B cell (primary cell): ENCODE measurements at places on chromosomes 7 and 10.

- DNase-seq, result no peak
Observed at GRCh38 chr7:98090116-98090515, 16.5 kb upstream of the LMTK2 start.

DNA sequence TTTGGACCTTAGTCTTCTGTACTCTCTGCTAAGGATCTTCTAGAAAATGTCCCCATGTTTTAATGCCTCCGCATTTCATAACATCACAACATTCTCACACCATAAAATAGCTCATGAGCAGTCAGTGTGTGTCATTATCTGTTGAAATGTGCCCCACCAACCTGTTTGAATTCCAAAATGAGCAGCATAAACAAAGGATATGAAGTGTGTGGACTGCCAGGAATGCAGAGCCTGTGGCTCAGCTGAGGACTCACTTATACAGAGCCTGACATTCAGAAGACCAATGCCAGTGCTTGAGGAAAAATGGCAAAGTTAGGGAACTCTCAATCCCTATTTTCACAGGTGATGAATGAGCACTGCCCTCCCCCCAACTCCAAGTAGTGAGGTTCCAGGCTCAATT lies 621.4 kb downstream of the POM121L12 start:
- DNase-seq, result no peak

- DNase-seq, result no peak
Observed at GRCh38 chr10:80410578-80411145, 2.3 kb downstream of the PRXL2A start.

- peak; percentile 56 for DNase-seq
Observed at GRCh38 chr10:6071181-6072175, 9.3 kb upstream of the IL2RA start.

GRCh38 chr10:88499569-88500470 lies 83.3 kb downstream of the RNLS start:
- no peak for DNase-seq

DNA sequence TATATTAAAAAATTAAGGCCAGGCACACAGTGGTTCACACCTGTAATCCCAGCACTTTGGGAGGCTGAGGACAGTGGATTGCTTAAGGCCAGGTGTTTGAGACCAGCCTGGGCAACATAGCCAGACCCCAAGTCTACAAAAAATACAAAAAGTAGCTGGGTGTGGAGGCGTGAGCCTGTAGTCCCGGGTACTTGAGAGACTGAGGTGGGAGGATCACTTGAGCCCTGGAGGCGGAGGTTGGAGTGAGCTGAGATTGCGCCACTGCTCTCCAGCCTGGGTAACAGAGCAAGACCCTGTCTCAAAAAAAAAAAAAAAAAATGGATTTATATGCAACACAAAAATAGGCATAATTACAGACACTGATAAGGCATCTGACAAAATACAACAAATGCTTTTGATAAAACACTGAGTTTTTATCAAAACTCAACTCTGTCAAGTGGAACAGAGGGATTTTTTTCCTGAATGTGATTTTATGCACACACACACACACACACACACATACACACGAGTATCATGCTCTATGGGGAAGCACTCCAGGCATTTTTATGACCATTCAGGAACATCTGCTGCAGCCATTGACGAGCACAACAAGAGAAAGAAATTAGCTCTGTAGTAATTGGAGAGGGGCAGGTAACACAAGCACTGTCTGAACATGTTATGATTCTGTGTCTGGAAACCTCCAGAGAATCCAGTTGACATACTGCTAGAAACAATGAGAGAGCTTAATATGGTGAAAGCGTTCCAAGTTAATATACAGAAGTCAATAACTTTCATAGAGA lies 193.1 kb downstream of the WDR37 start:
- DNase-seq, result no peak

DNA sequence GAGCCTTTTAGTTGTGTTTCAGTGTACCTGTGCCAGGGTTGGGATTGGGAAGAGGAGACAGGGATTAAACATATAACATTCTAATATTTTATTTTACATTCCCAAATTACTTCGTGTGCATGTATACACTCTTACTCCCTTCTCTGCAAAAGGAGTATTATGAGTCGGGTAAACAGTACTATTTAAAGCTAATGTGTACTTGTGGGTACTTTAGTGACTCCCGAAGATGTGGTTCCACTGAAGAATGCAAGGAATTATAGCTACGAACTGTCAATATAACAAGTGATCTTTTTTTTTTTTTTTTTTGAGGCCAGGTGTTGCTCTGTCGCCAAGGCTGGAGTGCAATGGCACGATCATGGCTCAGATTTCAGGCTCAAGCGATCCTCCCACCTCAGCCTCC lies 122.6 kb upstream of the RPA3 start:
- no peak for DNase-seq

- DNase-seq, result no peak
Observed at GRCh38 chr7:37095122-37095521, 353.5 kb downstream of the ELMO1 start.

- no peak for DNase-seq
Observed at GRCh38 chr10:12181065-12181775, 14.5 kb downstream of the NUDT5 start.

DNA sequence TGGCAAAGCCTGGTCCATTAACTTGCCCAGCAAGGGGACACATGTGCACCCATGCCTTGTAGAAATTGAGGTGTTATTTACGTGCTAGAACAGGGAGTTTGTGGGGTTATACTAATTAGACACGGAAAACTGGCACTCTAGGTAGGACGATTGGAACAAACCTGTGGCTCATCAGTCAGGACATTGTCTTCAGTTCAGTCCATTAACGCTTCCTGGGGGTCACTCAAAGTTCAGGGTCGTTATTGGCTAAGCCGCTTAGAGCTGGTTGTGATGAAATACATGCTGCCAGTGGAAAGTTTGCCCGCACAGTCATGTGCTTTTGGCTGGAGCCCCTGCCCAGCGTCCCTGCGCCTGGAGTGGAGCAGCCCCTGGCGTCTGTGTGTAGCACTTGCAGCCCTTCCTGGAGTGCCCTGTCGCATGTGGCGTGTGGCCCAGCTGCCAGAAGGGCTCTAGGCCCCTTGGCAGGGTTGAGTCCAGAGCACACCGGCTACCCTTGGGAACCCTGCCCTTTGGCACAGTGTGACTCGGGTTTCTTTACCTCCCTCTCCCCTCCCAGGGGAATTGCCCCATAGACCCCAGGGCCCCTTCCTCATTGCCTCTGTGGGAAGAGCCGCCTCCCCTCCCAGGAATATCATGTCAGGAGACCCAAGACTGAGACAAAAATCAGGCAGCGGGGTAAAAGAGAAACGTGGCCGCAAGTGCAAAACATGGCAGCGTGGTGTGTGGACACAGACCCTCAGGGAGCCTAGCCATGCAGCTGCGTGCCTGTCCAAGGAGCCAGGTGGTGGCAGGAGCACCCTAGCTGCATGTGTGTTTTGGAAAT lies 9.8 kb downstream of the ZNF775 start:
- DNase-seq, result no peak

DNA sequence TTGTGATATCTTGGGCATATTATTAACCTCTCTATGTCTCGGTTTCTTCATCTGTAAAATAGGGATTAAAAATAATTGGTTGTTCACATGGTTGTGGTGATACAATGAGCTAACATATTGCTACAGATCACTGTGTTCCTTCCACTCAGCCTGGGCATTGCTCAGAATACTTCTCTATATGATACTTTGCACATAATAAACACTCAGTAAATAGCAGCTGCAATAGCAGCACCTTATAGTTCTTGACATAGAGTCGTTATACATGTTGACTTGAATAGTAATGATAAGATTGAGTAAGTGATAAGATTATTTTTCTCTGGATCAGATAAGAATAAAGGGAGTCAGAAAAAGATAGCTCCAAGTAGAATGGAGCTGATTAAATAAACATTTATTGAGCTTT lies 42.3 kb downstream of the PTTG1IP2 start:
- no peak for DNase-seq

GRCh38 chr7:4700577-4701235 lies 18.6 kb downstream of the FOXK1 start:
- DNase-seq, result no peak

DNA sequence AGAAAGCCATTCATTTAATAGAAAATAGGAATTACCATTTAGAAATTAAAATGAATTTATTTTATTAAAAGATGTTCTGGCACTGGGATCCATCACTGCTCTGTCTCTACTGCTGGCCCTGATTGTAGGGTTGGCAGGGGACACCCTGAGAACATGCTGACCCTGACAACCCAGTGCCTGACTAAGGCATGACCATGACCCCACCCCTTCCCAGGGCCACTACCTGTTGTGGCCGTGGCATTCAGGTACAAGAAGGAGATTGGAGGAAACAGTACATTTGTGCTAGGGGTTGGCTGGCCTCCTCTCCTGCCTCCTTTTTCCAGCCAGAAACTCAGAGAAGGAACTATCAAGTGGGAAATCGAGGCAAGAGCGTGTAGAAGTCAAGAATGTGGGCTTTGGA lies 197.0 kb upstream of the ZMIZ1 start:
- DNase-seq, result no peak

- no peak for DNase-seq
Observed at GRCh38 chr7:69002416-69002815, 595.9 kb upstream of the AUTS2 start.

DNA sequence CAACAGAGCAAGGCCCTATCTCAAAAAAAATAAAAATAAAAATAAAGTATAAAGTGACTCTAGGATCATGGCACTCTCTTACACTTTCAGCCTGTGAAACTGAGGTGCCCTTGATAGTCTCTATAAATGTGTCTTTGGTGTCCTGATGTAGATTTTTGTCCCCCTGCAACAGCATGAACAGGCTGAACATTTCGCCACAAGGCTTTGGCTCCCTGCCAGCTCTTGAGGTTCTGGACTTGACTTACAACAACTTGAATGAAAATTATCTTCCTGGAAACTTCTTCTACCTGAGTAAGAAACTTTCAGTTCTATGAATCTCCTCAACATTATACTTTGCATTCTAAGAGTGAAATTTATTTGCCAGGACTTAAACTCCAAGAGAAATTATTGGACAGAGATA lies 48.1 kb upstream of the BMS1 start:
- DNase-seq, result no peak

GRCh38 chr7:95963446-95963990 lies 191.2 kb downstream of the DYNC1I1 start:
- no peak for DNase-seq

- no peak for DNase-seq
Observed at GRCh38 chr10:75655791-75656451, 224.5 kb downstream of the LRMDA start.

DNA sequence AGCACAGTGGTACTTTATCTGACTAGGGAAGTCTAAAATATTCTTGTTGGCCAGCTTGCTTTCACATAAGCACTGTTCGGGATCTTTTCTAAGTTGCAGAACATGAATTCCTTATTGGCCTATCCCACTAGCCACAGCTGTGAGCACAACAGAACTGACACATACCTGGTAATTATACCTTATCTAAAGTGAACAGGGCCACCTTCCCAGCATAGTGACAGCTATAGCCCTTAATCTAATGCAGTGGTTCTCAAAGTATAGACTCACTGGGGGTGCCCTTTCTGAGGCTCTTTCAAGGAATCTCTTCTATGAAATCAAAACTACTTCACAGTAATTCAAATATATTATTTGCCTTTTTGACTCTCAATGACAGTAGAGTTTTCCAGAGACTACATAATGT lies 184.7 kb upstream of the KAT6B start:
- no peak for DNase-seq

GRCh38 chr10:87000491-87000890 lies 19.6 kb upstream of the FAM25A start:
- no peak for DNase-seq

GRCh38 chr10:125694883-125695282 lies 11.9 kb upstream of the TEX36 start:
- DNase-seq, result no peak

- DNase-seq, result no peak
Observed at GRCh38 chr10:131693766-131694165, 207.0 kb upstream of the PPP2R2D start.

GRCh38 chr10:120460776-120461175 lies 3.7 kb downstream of the PLPP4 start:
- no peak for DNase-seq

- DNase-seq, result no peak
Observed at GRCh38 chr7:83065714-83066113, 97.0 kb downstream of the PCLO start.

DNA sequence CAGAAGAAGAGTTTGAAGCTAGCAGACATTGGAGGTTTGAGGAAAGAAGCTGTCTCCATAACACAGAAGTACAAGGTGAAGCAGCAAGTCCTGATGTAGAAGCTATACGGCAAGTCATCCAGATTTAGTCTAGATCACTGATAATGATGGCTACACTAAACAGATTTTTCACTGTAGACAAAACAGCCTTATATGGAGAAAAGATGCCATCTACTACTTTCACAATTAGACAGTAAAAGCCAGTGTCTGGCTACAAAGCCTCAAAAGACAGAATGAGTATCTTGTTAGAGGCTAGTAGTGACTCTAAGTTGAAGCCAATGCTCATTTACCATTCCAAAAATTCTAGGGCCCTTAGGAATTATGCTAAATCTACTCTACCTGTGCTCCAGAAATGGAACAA lies 85.1 kb downstream of the SNX13 start:
- DNase-seq, result no peak

DNA sequence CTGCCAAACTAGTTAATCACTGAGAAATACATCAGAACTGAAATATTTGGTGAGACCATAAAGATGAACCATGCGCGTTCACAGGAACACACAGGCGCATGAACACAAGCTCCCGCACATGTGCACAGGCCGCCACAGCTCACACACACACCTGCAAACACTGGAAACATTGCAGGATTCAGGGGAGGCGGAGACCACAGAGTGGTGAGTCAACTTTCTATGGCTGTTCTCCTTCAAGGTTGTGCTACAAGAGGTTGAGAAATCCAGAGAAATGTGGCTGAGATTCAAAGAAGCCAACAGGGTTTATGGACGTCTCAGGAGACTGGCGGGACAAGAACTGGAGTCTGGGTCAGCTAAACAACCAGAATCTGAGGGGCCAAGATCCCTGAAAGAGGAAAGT lies 17.8 kb downstream of the ESYT2 start:
- no peak for DNase-seq

GRCh38 chr10:1687190-1687589 lies 50.1 kb downstream of the ADARB2 start:
- no peak for DNase-seq

- DNase-seq, result no peak
Observed at GRCh38 chr10:124198125-124198501, 104.7 kb upstream of the CHST15 start.

- peak; percentile 47 for DNase-seq
Observed at GRCh38 chr10:35451151-35452016, 115.1 kb downstream of the CCNY start.

GRCh38 chr7:43522406-43523156 lies 60.3 kb upstream of the STK17A start:
- DNase-seq, result no peak

DNA sequence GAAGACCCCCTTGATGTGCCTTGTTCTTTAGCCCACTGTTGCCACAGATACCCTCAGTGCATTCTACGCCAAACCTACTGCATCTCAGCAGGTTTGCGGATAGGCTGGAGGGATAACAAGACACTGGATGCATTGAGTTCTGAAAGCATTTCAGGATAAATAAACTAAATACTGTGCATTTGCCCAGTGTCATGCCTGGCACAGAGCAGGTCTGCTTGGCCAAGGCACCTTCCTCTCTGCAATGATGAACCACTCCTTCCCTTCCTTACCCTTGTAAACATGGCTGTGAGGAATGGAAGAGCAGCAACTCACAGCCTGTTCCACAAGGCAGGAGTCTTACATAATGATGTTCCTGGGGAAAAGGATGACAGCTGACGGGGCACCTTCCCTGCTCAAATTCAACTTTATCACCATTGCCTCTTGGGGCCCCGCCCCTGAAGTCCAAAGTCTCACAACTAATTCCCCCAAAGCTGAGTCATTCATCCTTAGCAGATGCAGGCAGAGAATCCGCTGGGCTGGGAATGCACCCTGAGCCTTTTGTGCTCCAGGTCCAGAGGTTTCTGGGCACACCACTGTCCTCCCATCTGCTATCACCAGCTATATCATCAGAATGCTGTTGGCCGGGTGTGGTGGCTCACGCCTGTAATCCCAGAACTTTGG lies 11.6 kb downstream of the DDX56 start:
- DNase-seq, result no peak
